Bronchial epithelial cell (primary cell): ENCODE measurements at places on chromosomes 4 and X.

- no peak for DNase-seq
Measured at GRCh38 chr4:152949930-152950329, 13.8 kb downstream of the FHDC1 start.

GRCh38 chr4:76590798-76591281 lies 155.8 kb downstream of the SHROOM3 start:
- no peak for DNase-seq

DNA sequence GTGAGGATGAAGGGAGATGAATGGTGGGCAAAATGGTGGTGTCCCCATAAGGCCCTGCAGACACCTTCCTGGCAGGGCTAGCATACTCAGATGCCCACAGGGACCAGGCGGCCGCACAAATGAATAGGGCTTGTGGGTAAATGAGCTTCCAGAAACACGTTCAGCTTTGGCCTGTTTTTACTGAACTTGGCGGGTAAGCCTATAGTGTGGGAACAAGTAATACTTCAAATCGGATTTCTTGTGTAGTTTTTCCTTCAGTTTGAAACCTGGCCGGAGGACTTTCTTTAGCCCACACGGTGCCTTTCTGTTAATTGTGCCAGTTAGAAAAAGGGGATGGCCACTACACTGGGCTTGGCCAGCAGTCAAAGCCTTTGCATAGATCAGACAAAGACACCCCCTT lies 22.8 kb downstream of the SMS start:
- no peak for DNase-seq

DNA sequence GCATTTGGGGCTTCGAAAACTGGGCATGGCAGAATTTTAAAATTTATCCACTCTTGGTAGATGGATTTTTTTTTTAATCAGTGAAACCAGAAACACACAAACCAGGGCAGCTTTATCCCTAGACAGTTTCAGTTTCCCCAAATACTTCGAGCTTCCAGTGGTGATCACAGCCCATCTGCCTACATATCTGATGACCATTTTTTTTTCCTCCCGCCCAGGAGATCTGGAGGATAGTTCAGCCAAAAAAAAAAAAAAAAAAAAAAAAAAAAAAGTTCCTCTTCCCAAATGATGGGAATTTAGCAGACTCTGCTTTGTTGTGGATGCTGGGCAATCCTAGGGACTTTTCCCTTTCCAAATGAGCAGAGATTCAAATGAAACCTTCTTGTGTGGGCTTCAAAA lies 1.0 kb upstream of the TBC1D9 start:
- no peak for DNase-seq

DNA sequence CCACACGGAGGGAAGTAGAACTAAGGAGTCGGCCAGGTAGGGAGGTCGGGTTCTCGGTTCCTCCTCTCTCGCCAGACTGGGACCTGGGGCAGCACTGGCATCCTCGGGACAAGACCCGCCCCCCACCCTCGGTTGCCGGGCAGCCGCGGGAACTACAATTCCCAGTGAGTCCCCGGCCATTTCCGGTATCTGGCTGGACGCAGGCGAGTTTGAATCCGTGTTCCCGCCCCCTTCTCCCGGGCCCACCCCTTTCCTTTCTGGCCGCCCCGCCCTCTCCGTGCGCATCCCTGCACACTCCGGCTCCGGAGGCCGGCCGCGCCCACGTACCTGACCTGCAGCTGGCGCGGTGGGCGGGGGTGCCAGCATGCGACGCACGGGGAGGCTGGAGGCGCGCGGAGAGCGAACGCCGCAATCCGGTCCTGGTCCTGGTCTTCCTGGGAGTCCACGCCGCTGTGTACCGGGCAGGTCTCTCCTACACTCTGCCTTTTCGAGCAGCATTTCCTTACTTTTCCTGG lies 10.2 kb upstream of the DLG3 start:
- DNase-seq, result peak; percentile 63

GRCh38 chrX:40012868-40013265 lies 84.9 kb downstream of the BCOR start:
- DNase-seq, result no peak

DNA sequence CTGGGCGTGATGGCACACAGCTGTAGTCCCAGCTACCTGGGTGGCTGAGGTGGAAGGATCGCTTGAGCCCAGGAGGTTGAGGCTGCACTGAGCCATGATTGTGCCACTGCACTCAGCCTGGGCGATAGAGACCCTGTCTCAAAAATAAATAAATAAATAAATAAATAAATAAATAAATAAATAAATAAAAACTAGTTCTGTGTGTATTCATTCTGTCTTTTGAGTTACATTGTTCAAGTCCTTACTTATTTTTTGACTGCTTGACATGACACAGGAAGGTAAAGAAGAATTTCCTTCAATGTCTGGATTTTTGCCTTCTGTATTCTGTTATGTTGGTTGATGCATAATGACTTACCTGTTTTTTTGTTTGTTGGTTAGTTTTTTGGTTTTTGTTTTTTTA lies 2.2 kb upstream of the NAA10 start:
- no peak for DNase-seq

DNA sequence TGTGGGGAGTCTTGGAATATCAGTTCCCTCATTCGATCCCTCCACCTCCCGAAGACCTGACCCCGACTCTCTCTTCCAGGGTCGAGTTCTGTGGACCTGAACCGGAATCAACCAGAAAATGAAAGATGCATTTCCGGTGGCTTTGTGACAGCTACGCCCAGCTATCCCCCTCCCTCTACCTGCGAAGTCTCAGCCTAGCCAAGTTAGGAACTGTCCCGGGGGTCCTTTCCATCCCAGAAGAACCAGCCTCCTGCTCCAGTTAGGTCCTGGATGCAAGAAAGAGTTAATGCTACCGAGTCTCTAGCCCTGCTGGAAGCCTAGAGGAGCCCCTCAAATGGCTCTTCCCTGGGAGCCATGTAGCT lies 13.4 kb upstream of the ETDC start:
- DNase-seq, result no peak

DNA sequence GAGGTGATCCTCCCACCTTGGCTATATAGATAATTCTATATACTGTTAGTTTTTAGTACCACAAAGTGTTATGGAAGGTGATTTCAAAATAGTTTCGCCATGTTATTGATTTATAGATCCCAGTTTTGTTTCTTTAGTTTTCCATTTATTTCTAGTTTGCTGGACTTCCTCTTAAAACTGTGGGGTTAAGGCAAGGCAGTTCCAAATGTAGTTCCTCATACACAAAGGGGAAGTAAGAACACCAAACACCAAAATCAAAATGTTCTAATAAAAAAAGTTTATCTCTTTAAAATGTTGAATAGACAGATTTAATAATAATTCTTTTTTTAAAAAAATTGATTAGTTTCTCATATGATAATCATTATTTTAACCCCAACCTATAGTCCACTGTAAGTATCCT lies 6.8 kb upstream of the CISD2 start:
- DNase-seq, result no peak

- DNase-seq, result no peak
Measured at GRCh38 chr4:99221980-99222379, 2.9 kb upstream of the ADH6 start.

DNA sequence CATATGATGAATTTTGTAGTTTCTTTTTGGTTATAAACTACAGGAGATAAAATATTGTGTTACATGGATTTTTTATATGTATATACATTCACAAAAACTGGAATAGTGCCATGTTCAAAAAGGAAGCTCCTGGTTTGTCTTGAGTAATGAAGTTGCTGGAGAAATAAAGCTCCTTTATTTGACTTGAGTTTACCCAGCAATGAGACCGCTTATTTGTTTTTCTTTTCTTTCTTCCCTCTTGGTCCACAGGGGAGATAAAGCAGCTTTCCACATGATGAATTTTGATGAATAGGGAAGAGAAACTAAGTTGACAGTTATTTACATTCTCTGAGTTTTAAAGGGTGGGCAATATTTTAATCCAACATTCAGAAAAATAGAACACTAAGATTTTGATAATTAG lies 176.5 kb downstream of the GPM6A start:
- DNase-seq, result no peak
